ENCODE measurements at places on chromosomes 6 and 20. TPM values are rescaled to one million over a fixed set of nuclear protein-coding genes. Genes with fewer than 3 reads are reported as not detected.

- no peak for DNase-seq
Measured at GRCh38 chr6:99689916-99690685, 83.5 kb downstream of the PRDM13 start.

- no peak for DNase-seq
Measured at GRCh38 chr6:11812951-11813350, 34.3 kb upstream of the ADTRP start.

DNA sequence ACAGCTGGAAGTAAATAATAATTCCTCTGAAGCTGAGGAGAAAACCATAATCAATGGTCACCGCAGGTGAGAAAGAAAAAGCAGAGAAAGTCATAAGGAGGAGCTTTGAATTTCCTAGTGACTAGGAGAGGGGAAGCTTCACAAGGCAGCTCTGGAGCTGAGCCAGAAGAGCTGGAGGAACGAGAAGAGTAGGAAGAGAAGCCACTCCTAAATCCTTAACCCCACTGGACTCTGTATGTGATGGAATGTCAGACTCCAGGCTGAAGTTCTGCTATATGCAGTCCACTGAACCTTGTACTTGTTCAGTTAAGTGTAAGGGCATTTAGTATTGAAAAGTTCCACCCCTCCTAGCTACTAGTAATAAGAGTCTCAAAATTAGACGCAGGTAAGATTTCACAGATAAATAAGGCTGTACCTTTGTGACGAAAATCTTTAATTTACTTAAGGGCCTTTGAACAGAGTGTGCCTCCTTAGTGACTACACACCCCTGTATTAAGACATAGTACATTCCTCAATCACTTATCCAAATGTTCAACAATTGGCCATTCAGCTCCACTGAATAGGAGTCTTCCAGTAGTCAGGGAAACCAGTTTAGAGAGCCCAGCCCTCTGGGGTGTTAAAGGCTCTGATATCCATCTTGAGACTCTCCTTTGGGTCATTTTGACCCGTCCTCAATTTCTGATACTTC lies 71.4 kb upstream of the UFL1 start:
- no peak for DNase-seq

GRCh38 chr6:129637340-129638054 lies 72.5 kb downstream of the ARHGAP18 start:
- DNase-seq = no peak

DNA sequence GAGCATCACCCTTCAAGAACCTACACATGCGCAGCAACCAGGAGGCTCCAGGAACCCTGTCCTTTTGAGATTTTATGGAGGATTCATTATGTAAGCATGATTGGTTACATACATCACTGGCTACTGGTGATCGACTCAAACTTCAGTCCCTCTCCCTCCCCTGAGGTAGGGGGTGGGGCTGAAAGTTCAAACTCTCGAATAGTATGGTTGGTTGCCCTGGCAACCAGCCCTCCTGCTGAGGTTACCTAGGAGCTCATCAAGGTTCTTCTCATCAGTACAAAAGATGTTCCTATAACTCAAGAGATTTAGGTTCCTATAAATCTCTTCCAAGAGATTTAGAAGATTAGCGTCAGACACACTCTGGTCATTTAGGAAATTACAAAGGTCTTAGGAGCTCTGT lies 21.9 kb upstream of the ZSCAN9 start:
- no peak for DNase-seq

DNA sequence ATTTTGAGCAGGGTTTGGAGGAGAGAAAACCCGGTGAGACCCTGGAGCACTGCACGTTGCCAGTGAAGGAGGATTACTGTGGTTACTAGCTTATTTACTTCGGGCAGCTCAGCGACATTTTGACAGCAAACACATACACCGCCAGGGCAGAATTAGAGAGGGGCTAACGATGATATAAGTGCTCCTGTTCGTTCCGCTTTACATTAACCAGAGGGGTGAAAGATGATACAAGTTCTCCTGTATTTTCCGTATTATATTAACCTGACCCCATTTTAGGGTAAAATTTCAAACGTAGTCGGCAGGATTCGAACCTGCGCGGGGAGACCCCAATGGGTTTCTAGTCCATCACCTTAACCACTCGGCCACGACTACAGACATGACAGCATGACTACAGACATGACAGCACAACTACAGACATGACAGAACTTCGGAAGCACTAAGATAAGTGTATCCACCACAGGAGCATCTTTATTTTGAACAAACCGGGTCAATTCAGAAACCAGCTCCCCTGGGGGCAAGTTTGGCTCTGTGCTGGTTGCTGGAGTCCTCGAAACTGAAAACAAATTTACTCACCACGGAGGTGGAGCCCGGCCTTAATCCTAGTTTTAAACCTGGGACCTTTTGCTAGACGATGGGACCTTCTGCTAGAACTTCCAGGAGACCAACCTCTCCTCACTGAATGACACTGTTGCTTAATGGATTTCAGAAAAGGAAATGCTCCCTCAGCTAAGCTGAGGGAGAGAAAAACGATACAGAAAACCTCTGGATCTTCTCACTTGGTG lies 80.4 kb upstream of the ZNF184 start:
- no peak for DNase-seq

- no peak for DNase-seq
Measured at GRCh38 chr6:125354649-125355048, 52.9 kb upstream of the HDDC2 start.

DNA sequence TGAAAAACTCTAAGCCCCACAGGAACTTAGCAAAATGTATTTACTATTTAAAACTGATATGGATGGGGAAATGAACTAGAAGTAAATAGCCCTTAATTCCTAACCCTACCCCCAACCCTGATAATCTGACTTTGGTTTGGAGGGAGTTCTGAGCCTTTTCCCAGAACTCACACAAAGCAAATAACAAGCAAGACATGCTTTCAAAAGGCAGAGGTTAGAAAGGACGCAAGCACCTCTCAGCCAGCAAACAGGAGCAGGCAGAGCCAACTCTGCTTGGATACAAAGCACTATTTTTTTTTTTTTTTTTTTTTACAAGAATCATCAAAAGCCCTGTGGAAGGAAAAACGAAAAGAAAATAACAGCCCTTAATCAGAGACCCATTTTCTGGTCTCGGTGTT lies 58.7 kb downstream of the SLC22A23 start:
- no peak for DNase-seq

DNA sequence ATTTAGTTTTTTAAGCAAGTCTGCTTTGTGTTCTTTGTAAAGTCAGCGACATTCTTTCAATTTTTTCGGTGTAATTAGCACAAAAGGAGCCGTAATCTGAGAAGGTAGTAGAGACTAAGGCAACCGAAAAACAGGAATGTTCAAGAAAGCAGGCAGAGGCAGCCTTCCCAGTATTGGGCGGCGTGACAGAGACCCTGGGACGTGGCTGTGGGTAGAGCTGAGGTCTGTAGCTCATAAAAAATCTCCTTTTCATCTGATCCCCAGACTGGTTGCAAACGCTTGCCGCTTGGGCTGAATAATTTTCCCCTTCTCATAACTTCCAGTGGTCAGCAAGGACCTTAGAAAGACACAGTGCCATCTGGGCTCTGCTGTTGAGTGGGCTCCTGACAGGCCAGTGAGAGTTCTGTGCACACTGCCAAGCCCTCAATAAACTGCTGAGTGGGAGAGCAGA lies 30.8 kb downstream of the GNAS start:
- DNase-seq = no peak

DNA sequence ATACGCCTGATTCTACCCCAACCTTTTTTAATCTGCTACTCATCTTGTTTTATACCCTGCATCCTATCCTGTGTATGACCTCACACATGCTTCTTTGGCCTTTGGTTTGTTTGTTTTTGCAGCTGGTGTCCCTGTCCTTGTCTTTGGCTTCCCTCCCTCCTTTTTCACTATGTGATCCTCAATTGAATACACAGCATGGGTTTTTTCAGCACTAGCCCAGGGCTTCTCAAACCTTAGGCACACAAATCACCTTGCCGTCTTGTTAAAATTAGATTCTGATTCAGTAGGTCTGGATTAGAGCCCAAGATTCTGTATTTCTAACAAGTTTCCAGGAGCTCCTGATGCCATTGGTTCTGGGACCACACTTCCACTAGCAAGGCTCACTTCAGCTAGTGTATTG lies 321.5 kb upstream of the MAN1A1 start:
- DNase-seq = no peak

GRCh38 chr6:71258078-71258866 lies 30.3 kb upstream of the OGFRL1 start:
- DNase-seq = no peak

The KHDRBS2 gene
- polyA plus RNA-seq = 0.05 TPM

The DEF6 gene
- 37.9 TPM for polyA plus RNA-seq

The FUCA2 gene
- polyA plus RNA-seq = 26.9 TPM

The ARMC2 gene
- 2.5 TPM for polyA plus RNA-seq
